Right atrium auricular region (tissue), 2 donors: ENCODE measurements at places on chromosomes 2 and 18.

DNA sequence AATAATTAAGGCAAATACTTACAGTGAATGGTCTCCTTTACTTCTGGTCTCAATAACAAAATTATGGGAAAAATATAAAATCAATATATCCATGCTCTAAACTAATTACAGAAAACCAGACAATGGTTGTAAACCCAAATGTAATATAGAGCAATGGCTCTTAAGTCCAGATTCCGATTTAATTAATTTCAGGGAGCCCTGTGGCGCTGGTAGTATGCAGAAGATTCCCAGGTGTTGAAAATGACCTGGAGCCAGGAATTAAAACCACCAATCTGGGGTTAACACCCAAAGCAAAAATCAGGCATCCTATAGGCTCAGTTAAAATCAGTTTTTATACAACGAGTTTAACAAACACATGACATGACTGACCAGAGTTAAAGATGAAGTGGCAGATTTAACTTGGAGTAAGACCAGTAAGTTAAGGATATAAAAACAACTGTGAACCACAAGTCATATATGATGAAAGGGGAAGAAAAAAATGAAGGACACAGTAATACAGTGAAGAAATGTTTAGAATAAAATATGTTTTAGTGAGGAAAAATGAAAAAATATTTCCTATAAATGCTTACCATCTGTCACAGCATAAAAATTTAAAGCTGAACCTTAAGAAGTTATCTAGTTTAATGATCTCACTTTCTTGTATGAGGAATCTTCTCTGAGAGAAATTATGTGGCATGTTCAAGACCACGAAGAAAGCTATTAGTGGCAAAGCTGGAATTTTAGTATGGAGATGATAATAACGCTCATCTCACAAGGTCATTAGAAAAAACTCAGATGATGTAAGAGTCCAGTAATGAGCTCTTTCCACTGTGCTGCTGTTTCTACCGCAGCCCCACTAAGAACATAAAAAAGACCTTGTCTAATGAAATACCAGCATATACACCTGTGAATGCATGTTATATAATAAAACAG lies 45.8 kb upstream of the FLACC1 start:
- H3K4me1 ChIP-seq = peaks cover 55% of the 10 kb centered on the region
- no peaks in the 10 kb centered on the region for H3K27me3 ChIP-seq
- H3K36me3 ChIP-seq = peaks cover 26% of the 10 kb centered on the region
- no peak for DNase-seq
- H3K4me3 ChIP-seq = peak overlapping the region; percentile 2

GRCh38 chr2:73293534-73294171 lies at the start of gene EGR4:
TSS of gene EGR4 (minus strand) at chr2:73293548. CDS start at chr2:73293317, 231 bp downstream.
- no peaks in the 10 kb centered on the region for H3K36me3 ChIP-seq
- H3K4me1 ChIP-seq = peaks cover 29% of the 10 kb centered on the region
- peak within 1 kb of the TSS; percentile 46 for H3K4me3 ChIP-seq
- peaks cover 11% of the 10 kb centered on the region for H3K27me3 ChIP-seq
- no peak within 1 kb of the TSS for H3K27ac ChIP-seq
- DNase-seq = peak; percentile 65

GRCh38 chr18:56575819-56576663 lies 62.4 kb downstream of the TXNL1 start:
- H3K4me3 ChIP-seq = no peak overlapping the region
- H3K4me1 ChIP-seq = peaks cover 29% of the 10 kb centered on the region
- peak overlapping the region; percentile 75 for H3K27ac ChIP-seq
- no peak for DNase-seq

DNA sequence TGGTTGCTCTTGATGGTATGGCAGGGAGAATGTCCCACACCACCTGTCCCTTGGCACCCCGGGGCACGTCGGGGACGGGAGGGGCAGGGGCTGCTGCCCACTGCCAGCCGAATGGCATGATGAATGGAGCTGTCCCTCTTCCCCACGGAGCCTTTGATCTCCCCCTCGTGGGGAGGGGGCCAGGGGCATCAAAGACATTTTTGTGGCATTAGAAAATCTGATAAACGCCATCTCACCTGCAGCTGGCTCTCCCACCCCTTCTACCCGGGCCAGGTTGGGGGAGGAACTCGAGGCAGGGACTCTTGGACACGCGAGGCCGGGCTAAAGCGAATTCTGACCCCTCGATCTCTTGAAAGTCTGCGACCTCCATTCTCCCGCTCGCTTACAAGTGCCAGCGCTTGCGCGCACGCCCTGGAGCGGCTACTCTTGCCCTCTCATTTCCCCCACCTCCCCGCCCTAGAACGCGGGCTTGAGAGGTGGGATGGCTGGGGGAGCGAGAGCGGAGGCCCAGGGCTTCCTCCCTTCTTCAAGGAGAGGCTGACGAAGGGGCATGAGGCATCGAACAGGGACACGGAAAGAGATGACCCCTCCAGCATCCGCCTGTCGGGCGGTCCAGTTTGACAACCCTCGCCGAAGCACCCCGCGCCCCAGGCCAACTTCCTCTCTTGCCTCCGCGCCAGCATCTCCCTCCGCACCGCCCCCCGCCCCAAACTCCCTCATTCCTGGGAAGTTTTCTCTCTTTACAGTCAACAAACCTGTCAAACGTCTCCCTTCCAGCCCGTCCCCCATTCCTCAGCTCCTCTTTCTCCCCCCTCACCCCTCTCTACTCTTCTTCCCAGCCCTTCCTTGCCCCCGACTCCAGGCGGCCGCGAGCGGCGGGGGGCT lies 692 bp upstream of the WNT6 start:
- H3K4me3 ChIP-seq = peak overlapping the region; percentile 48
- no peaks in the 10 kb centered on the region for H3K36me3 ChIP-seq
- peaks cover 21% of the 10 kb centered on the region for H3K4me1 ChIP-seq
- no peak overlapping the region for H3K27ac ChIP-seq
- peaks cover 12% of the 10 kb centered on the region for H3K27me3 ChIP-seq

- no peak for DNase-seq
- no peak overlapping the region for H3K27ac ChIP-seq
- no peaks in the 10 kb centered on the region for H3K27me3 ChIP-seq
- H3K4me1 ChIP-seq = peaks cover 8% of the 10 kb centered on the region
Observed at GRCh38 chr2:111537078-111537655, 346.8 kb downstream of the ANAPC1 start.

DNA sequence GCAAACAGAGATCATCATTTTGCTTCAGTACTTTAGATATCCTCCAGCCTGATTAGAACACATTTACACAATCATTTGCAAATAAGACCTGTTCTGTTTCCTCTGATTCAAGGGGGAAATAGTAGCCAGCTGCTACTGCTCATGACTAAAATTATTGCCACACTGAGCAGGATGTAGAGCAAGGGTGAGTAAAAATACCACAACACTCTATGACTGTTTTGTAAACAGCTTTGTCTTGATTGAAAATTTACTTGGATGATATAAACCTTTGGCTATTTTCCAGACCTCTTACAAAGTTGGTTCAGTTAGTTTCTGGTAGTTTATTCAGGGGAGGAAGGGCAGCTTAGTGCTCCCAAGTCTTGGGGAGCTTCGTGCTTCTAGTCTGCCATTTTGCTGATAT lies 286.4 kb upstream of the CNTNAP5 start:
- no peaks in the 10 kb centered on the region for H3K36me3 ChIP-seq
- no peaks in the 10 kb centered on the region for H3K27me3 ChIP-seq
- no peak for DNase-seq
- H3K4me3 ChIP-seq = no peak overlapping the region

- H3K4me1 ChIP-seq = no peaks in the 10 kb centered on the region
- H3K36me3 ChIP-seq = no peaks in the 10 kb centered on the region
- H3K27me3 ChIP-seq = no peaks in the 10 kb centered on the region
- no peak overlapping the region for H3K27ac ChIP-seq
Observed at GRCh38 chr2:232447638-232448303, 8.2 kb upstream of the ALPI start.

- no peak within 1 kb of the TSS for H3K27ac ChIP-seq
- H3K27me3 ChIP-seq = no peaks in the 10 kb centered on the region
- H3K36me3 ChIP-seq = no peaks in the 10 kb centered on the region
Observed at GRCh38 chr2:119544075-119544938, at the start of gene CFAP221. TSS of gene CFAP221 (plus strand) at chr2:119544449. CDS start at chr2:119546132, 1,683 bp downstream.

- no peaks in the 10 kb centered on the region for H3K4me1 ChIP-seq
- no peak for DNase-seq
- H3K27me3 ChIP-seq = no peaks in the 10 kb centered on the region
- H3K27ac ChIP-seq = no peak overlapping the region
- H3K4me3 ChIP-seq = no peak overlapping the region
Observed at GRCh38 chr2:204386668-204387067, 158.6 kb upstream of the PARD3B start.

DNA sequence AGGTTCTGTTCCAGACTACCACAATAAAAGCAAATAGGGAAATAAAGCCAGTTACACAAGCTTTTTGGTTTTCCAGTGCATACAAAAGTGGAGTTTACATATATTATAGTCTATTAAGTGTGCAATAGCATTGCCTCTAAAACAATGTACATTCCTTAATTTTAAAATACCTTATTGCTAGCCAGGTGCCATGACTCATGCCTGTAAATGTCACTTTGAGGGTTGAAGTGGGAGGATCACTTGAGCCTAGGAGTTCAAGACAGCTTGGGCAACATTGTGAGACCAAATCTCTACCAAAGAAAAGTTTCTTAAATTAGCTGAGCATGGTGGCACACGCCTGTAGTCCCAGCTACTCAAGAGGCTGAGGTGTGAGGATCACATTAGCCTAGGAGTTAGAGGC lies 52.9 kb upstream of the IMP4 start:
- no peaks in the 10 kb centered on the region for H3K27me3 ChIP-seq
- no peaks in the 10 kb centered on the region for H3K36me3 ChIP-seq
- H3K27ac ChIP-seq = no peak overlapping the region
- no peak overlapping the region for H3K4me3 ChIP-seq
- H3K4me1 ChIP-seq = no peaks in the 10 kb centered on the region

DNA sequence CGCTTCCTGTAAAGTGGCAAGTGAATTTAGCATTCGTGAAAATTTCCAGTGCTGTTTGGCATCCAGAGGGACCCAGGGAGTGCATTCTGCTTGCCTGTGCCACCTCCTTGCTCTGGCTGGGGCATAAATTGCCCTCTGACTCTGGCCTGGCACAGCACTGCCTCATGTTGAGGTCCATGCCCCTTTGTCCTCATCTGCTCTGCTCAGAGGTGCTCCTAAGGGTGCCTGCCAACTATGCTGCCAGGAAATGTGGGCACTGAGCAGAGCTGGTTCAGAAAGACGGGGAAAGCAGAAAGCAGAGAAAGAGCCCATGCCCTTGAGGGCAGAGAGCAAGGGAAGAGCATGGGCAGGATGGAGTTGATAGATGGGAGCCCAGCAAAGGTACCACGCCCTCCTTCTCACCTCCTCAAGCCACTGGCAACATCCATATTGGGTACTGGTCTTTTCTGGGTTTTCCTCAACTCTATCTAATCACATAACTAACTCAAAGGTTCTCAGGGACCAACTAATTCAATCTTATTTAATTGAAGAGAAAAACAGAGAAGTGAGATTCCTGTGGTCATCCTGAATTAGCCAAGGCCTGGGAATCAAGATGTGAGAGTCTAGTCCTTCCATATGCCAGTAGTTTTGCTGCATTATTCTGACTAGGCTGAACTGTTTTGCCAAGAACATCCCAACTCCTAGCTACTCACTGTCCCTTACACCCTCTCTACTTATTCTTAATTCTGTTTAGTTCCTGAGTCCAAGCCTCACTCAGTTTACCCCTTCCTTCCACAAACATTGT lies 441.5 kb upstream of the TNP1 start:
- H3K4me1 ChIP-seq = no peaks in the 10 kb centered on the region
- no peak for DNase-seq
- H3K4me3 ChIP-seq = no peak overlapping the region
- no peaks in the 10 kb centered on the region for H3K27me3 ChIP-seq
- no peaks in the 10 kb centered on the region for H3K36me3 ChIP-seq

GRCh38 chr18:58908006-58908405 lies 43.3 kb downstream of the ZNF532 start:
- no peak overlapping the region for H3K4me3 ChIP-seq
- H3K27me3 ChIP-seq = no peaks in the 10 kb centered on the region
- no peaks in the 10 kb centered on the region for H3K36me3 ChIP-seq
